ENCODE measurements at places on chromosomes 1 and 21.

GRCh38 chr1:196319301-196319700 lies 288.9 kb downstream of the KCNT2 start:
- no peaks in the 10 kb centered on the region for H3K4me1 ChIP-seq
- no peaks in the 10 kb centered on the region for H3K36me3 ChIP-seq
- DNase-seq: no peak
- no peak overlapping the region for H3K4me3 ChIP-seq

DNA sequence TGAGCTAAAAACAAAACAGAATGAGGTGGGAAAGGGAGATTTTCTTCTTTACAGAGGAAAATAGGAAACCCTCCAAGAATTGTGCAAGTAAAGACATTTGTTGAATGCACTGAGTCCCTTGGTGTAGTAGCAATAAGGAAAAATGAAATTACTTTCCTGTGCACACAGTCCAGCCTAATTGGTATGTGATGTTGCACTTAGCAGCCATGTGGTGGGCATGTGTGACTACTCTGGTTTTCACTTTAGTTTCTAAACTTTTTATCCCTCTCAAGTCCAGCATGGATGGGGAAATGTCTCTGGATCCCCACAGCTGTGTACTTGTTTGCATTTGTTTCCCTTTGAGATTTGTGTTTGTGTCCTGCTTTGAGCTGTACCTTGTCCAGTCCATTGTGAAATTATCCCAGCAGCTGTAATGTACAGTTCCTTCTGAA lies 7.1 kb upstream of the AGO3 start:
- peaks cover 15% of the 10 kb centered on the region for H3K36me3 ChIP-seq
- no peak for DNase-seq
- H3K4me3 ChIP-seq: no peak overlapping the region
- no peaks in the 10 kb centered on the region for H3K4me1 ChIP-seq

GRCh38 chr1:28091043-28091781 lies 2.8 kb upstream of the EYA3 start:
- H3K27ac ChIP-seq: no peak overlapping the region
- no peaks in the 10 kb centered on the region for H3K27me3 ChIP-seq
- no peak overlapping the region for H3K4me3 ChIP-seq
- no peaks in the 10 kb centered on the region for H3K36me3 ChIP-seq
- no peak for DNase-seq
- peaks cover 6% of the 10 kb centered on the region for H3K4me1 ChIP-seq

- no peaks in the 10 kb centered on the region for H3K4me1 ChIP-seq
- peaks cover 53% of the 10 kb centered on the region for H3K27me3 ChIP-seq
- DNase-seq: no peak
- H3K4me3 ChIP-seq: no peak overlapping the region
Observed at GRCh38 chr1:18112611-18113010, 5.0 kb downstream of the IGSF21 start.

DNA sequence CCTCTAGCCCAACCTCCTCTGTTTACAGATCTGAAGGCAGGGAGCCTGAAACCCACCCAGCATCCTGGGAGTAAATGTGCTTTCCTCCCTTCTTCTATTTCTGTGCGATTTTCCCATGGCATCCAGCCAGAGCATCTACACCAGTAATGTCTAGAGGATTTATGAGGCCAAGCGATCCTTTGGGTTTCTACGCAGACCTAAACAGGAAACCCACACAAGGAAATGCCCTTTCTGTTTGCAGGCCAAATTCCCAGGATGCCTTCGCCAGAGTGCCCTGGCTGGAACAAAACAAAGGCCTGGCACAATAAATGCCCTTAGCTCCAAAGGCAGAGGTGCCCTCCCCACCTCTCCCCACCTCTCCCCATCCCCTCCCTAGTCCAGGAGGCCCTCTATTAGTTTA lies 110.5 kb upstream of the CDC42BPA start:
- no peaks in the 10 kb centered on the region for H3K4me1 ChIP-seq
- no peak overlapping the region for H3K27ac ChIP-seq
- no peak overlapping the region for H3K4me3 ChIP-seq
- H3K27me3 ChIP-seq: no peaks in the 10 kb centered on the region

- no peak overlapping the region for H3K4me3 ChIP-seq
- H3K27me3 ChIP-seq: no peaks in the 10 kb centered on the region
- H3K4me1 ChIP-seq: peaks cover 9% of the 10 kb centered on the region
- DNase-seq: no peak
- peaks cover 22% of the 10 kb centered on the region for H3K36me3 ChIP-seq
Observed at GRCh38 chr1:113976609-113977278, 2.5 kb upstream of the OLFML3 start.

DNA sequence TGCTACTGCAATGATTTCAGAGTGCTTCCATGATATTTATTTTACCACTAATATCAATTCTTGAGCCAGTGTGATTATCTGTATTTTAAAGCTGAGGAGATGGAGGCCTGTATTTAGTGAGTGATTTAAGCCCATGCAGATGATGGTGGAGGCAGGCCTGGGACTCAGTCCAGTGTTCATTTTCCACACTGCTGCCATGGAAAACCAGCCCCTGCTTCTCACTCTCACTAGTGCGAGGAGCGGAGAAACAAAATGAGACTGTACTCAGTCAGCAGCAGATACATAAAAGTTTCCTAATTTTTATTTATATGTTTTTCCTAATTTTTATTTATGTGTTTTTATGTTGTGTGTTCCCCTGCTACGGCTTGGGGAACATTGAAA lies 32.8 kb downstream of the LRRC8B start:
- no peaks in the 10 kb centered on the region for H3K27me3 ChIP-seq
- no peaks in the 10 kb centered on the region for H3K36me3 ChIP-seq
- no peak for DNase-seq
- no peak overlapping the region for H3K4me3 ChIP-seq

DNA sequence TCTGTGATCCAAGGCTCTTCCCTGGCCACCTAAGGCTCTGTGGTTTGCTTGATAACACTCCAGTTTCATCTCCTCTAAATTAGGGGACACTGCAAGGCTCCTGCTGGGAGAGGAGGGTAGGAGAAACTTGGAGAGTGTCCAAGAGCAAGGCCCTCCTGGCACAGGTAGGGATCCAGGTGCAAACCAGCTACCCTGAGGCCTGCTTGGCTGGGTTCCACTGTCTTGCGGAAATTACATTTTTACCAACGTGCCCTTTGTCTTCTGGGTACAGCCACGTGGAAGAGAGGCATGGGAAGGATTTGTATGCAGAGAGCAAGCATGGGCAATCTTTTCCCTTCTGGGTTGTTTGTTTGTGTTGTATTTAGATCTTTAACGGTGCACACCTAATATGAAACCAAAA lies 132.5 kb downstream of the PRDM2 start:
- H3K27ac ChIP-seq: no peak overlapping the region
- H3K27me3 ChIP-seq: no peaks in the 10 kb centered on the region
- no peaks in the 10 kb centered on the region for H3K36me3 ChIP-seq
- no peak overlapping the region for H3K4me3 ChIP-seq
- DNase-seq: no peak
- H3K4me1 ChIP-seq: no peaks in the 10 kb centered on the region

- H3K27me3 ChIP-seq: no peaks in the 10 kb centered on the region
- no peak overlapping the region for H3K4me3 ChIP-seq
- peaks cover 44% of the 10 kb centered on the region for H3K4me1 ChIP-seq
- DNase-seq: no peak
- H3K36me3 ChIP-seq: no peaks in the 10 kb centered on the region
Observed at GRCh38 chr1:178282949-178283367, 189.1 kb downstream of the RASAL2 start.

- DNase-seq: no peak
- H3K4me3 ChIP-seq: no peak overlapping the region
Observed at GRCh38 chr1:61687901-61688300, 37.0 kb downstream of the TM2D1 start.

DNA sequence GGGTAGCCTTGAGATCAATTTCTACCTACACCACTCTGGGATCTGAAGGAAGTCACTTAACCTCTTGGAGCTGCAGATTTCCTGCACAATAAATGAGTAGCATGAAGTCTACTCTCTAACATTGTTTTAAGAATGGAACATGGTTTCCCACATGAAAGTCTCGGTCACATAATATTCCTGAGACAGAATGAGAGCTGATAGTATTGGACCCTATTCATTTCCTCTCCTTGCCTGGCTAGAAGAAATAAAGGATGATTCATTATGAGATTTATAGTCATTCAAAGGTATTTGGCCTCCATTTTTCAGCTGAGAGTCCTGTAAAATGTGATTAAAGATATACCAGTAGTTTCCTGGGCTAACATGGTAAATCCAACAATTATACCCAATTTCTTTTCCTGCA lies 56.7 kb downstream of the ARHGAP29 start:
- peak overlapping the region; percentile 3 for H3K27ac ChIP-seq
- peaks cover 7% of the 10 kb centered on the region for H3K4me1 ChIP-seq
- H3K27me3 ChIP-seq: no peaks in the 10 kb centered on the region
- H3K36me3 ChIP-seq: peaks cover 100% of the 10 kb centered on the region
- DNase-seq: no peak

- DNase-seq: no peak
- H3K27me3 ChIP-seq: no peaks in the 10 kb centered on the region
- H3K36me3 ChIP-seq: no peaks in the 10 kb centered on the region
- H3K27ac ChIP-seq: no peak overlapping the region
Observed at GRCh38 chr1:181531951-181532600, 48.8 kb downstream of the CACNA1E start.

DNA sequence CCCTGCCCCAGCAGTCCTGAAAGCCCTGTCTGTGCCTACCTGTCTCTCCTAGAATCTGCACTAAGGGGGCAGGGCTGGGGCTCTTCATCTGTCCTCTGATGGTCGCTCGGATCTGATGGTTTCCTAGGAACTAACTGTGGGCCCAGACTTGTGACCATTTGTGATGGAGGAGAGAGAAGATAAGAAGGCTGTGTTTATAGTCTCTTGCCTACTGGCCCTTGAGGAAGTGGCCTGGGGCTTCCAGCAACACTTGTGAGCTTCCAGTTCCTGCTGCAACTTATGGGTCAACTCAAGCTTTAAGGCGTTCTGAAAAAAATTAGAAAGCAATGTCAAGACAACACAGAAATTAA lies 53.2 kb upstream of the SYNC start:
- no peaks in the 10 kb centered on the region for H3K27me3 ChIP-seq
- peaks cover 5% of the 10 kb centered on the region for H3K36me3 ChIP-seq
- peak overlapping the region; percentile 100 for H3K27ac ChIP-seq
- H3K4me3 ChIP-seq: peak overlapping the region; percentile 78

DNA sequence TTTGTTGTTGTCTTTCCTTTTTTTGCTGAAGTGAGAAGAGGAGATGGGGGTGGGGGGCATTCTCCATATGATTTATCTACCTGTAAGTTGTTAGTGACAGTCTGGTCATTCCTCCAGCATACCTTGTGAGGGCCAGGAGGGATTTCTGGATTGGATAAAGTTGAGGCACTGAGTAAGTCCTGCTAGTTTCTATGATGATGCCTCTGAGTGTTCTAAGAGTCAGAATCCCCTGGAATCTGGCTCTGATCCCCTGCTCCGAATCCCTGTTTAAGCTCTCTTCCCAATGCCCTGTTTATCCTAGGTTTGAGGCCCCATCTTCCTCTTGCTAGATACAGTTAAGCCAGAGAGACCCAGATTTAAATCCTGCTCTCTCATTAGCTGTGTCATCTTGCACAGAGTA lies 83.2 kb upstream of the HOOK1 start:
- H3K27ac ChIP-seq: peak overlapping the region; percentile 83
- DNase-seq: no peak
- H3K4me1 ChIP-seq: peaks cover 23% of the 10 kb centered on the region
- H3K36me3 ChIP-seq: no peaks in the 10 kb centered on the region

DNA sequence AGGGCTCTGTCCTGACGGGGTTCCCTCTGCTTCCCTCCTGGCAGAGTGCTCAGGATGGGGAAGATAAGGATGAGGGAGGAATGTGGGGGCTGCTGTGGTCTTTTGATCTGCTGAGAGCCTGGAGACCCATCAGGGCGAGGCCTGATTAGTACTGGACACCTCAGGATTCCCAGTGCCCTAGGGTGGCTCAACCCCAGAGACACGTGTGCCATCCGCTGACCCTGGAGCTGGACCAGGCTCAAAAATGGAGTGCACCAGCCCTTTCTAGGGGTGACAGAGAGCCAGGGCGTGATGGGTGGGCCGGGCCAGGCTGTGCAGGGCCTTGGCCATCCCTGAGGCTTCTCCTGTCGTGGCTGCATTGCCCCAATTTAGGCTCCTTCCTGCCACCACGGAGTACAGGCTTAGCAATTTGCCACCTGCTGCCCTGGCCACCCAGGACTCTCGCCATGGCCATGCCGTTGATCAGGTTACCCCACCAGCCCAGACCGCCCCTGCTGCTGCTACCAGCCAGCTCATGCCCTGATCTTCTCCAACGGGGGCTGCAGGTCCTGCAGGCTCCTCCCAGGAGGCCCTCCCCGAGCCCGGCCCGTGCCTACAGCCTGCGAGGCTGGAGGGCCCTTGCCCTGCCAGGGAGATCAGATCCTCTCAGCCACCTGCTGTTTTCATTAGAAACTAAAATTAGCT lies 9.5 kb downstream of the WNT4 start:
- DNase-seq: no peak
- H3K27ac ChIP-seq: no peak overlapping the region
- H3K27me3 ChIP-seq: no peaks in the 10 kb centered on the region
- no peak overlapping the region for H3K4me3 ChIP-seq
- H3K4me1 ChIP-seq: peaks cover 24% of the 10 kb centered on the region
- H3K36me3 ChIP-seq: no peaks in the 10 kb centered on the region

GRCh38 chr1:92441316-92441696 lies 45.4 kb downstream of the GFI1 start:
- no peak for DNase-seq
- no peaks in the 10 kb centered on the region for H3K36me3 ChIP-seq
- no peaks in the 10 kb centered on the region for H3K4me1 ChIP-seq
- peak overlapping the region; percentile 30 for H3K4me3 ChIP-seq
- H3K27ac ChIP-seq: no peak overlapping the region
- no peaks in the 10 kb centered on the region for H3K27me3 ChIP-seq
